Astrocyte of the spinal cord (primary cell): ENCODE measurements at places on chromosomes 7 and 10.
A peak's percentile ranks its signal among the peaks of the same experiment; 100 is the strongest.

- no peak for DNase-seq
These were observed 7.7 kb downstream of the INSIG1 start for GRCh38 chr7:155305231-155305904.

DNA sequence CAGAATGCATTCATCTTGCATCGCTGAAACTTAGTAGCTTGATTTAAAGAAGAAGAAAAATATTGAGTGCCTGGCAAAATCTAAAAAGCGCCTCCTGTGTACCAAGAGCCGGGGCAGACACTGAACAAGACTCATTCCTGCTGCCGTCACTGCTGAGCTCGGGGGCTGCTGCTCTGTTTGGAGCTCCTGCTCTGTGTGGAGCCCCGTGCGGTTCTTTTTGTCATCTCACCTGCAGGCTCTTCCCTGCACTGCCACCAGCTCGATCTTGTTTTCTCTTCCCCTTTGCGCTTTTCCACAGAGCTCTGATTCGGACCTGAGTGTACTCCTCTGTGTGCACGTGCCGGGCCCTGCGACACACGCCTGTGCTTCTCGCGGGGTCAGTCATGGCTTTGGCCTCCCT lies 462.1 kb upstream of the DPP6 start:
- no peak for DNase-seq

GRCh38 chr7:104553074-104553473 lies 224.7 kb downstream of the LHFPL3 start:
- DNase-seq = no peak

DNA sequence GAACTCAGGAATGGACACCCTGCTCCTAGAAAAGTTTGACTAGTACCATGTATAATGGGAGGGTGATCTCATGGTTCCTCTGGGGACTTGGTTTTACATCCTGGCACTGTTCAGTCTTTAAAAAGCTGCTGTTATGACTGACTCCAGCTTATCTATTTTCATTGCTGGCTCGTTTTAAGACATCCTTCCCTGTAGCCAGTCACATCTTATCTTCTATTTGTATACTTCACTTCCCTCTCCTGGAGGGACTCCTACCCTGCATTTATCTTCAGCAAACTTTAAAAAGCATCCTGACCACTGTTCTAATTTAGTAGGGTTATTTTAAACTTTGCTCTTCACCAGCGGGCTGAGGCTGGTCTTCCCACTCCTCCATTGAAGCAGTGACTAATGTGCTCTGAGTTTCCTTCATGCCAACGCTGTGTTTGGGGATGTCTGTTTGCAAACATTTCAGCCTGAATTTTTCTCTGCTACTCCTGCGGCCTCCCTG lies 72.9 kb upstream of the ARMC3 start:
- DNase-seq = no peak

DNA sequence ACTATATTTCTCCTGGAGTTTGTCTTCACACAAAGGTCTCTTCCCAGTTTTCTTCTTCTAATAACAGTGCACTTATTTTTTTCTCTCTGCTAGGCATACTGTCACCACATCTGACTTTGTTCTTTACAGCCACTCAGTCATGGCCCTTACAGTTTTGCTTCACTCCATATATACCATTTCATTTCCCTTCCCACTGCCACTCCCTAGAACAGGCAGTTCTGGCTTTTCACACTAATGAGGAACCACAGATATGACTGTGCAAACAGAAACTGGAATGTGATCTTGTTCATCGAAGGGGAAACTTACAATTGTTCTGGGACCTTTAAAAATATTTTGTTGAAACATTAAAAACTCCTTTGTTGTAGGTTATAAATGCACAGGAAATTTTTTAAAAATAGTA lies 67.3 kb downstream of the EPDR1 start:
- DNase-seq = peak; percentile 82

DNA sequence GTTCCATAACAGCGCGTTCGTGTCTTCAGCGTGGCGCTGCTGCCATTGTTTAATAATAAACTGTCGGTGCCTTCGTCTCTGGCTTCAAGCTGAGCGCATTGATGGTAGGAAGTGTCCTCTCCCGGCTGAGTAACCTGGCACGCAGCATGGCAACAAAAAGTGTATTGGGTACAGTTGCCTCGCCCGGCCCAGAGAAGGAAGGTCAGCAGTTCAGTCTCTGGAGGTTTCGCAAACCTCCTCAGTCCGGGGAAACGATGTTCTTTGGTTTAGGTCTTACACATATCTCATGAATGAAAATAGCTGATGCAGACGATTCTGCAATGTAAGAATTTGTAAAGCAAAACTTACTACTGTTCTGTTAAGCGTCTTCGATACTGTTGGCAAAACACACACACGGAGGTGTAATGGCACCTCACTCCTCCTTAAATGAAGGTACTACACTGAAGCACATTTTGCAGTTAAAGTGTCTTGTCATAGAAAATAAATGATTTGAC lies 739 bp upstream of the CCDC186 start:
- peak; percentile 26 for DNase-seq

- DNase-seq = peak; percentile 55
These were observed 28.0 kb upstream of the GSAP start for GRCh38 chr7:77444123-77444522.

DNA sequence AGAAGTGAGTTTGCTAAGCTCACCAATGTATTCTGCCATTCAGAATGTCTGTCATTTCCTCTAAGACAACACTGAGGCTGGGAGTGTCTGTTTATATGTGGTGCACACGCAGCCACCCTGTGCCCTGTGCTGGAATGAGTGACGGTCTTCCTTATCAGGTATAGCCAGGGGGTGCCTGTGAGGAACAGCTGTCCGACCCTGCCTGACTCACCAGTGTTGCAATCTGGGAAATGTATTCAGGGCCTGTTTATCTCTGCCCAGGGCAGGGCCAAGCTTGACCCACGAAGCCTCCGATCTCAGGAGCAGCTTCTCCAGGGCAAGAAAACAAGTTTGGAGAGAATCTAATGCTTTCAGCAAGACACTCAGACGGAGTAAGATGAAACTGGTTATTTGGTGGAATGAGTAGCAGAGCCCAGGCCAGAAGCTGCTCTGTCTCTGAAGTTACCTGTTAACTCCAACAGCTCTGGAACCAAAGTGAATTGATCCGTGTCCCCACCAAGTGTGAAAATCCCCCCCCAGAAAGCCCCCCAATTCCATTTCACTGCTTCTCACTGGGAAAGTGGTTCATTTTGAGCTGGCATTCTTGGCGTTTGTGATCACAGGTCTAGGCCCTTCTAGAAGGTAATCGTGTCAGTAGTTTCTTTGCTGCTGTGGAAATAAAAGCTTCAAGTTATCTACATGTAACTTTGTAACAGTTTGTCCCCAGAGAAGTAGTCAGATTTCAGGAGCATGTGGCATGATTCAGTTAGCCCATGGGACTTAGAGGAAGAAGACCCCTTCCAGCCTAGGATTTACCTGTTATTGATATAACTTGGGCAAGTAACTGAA lies 6.1 kb upstream of the UBE2H start:
- peak; percentile 58 for DNase-seq

GRCh38 chr7:156096771-156097538 lies 284.7 kb upstream of the SHH start:
- peak; percentile 6 for DNase-seq

DNA sequence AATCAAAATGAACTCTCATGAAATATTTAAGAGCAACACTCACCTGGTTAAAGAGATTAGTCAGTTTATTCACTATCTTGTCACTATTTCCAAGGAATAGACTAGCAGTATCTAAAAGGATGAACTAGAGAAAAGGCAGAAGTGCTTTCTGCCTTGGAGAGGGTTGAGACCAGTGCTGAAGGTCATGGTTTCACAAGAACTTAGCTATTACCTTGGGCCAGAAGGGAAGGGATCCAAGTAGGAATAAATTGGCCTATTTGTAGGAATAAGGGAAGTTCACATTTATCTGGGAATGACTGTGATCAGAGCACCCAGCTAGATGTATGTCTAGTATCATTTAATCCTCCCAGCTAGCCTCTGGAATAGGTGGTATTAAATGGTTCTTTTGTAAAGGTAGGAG lies 347.2 kb downstream of the LRMDA start:
- no peak for DNase-seq

DNA sequence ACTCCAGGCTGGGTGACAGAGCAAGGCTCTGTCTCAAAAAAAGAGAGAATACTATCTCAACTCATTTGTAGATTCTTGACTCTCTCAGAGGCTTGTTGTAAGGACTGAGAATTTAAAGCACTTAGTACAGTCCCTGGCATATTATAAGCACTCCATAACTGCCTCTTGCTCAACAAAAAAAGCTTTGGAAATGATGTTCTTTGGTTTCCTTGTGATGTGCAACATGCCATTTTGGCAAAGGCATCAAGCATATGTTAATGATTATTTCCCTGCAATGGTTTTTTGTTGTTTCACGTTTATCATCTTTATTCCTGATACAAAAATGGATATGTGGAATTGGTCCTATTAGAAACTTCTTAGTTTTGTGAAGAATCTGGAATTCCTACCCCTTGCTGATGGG lies 15.7 kb downstream of the NOLC1 start:
- no peak for DNase-seq

- no peak for DNase-seq
These were observed 78.5 kb downstream of the GRID1 start for GRCh38 chr10:86287966-86288579.

- no peak for DNase-seq
These were observed 31.4 kb upstream of the CREB3L2 start for GRCh38 chr7:138033241-138033640.

DNA sequence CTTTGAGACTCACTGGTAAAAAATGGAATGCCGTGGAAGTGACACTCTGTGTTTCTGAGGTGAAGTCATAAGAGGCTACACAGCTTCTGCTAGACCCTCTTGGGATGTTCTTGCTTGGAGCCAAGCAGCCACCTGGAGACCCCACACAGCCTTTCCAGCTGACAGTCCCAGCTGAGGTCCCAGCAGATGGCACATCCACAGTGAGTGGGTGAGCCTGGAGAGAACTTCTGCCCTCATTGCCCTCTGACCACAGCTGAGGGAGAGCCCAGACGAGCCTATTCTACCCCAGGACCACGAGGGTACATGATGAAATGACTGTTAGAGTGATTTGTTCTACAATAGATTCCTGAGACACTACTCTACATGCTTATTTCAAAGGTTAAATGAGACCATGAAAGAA lies 44.3 kb downstream of the CXCL12 start:
- no peak for DNase-seq

- DNase-seq = no peak
These were observed 97.9 kb upstream of the PALS2 start for GRCh38 chr7:24475166-24475961.

GRCh38 chr10:100655326-100655759 lies 90.0 kb upstream of the PAX2 start:
- no peak for DNase-seq

DNA sequence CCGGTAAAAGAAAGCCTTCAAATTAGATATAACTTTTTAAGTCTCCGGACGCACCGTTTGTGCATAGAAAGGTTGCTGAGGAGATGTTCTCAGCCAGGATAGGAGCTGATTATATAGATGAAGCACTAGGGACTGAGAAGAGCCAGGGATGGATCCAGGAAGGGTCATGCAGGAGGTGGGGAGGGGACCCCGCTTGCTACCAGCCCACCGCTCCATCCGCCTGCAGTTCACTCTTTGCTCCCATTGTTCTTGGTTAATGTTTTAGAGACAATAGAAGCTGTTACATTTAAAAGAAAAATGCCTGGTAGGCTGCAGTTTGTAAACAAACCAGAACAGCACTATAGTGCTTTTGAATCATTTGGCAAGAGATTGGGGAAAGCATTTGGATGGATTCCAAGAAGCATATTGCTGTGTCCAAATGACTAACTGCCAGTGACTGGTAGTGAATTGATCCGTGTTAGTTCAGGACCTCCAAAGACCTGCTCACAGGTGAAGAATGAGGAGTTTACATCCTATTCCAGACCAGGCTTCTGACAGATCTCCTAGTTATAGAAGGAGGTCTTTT lies 175.9 kb upstream of the TAC1 start:
- DNase-seq = no peak

DNA sequence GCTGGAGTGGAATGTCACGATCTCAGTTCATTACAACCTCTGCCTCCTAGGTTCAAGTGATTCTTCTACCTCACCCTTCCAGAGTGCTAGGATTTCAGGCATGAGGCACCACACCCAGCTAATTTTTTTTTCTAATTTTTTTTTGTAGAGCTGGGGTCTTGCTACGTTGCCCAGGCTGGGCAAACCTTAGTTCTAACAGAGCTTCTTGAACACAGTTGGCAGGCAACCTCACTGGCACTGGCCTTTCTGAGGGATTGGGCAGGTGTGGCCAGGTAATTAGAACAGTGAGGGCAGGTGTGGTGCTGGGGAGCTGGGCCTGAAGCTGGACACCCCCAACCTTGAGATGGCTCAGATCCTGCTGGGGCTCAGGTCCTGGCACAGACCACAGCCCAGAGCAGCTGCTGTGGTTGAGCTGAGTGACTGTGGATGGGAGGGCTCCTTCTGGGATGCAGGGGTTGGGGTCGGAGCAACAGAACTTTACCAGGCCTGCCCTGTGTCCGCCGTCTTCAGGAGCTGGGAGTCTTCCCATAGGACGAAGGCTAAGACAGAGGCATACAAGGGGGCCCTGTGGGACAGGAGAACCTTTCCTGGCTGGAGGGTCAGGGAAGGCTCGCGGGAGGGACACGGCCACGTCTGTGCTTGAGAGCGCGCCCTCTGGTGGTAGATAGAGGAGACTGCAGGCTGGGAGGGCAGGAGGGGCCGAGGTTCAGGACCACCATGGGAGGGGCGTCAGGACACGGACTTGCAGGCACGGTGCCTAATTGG lies 48.2 kb downstream of the COL26A1 start:
- DNase-seq = no peak

GRCh38 chr7:78039790-78040776 lies 241.5 kb downstream of the PHTF2 start:
- DNase-seq = no peak

DNA sequence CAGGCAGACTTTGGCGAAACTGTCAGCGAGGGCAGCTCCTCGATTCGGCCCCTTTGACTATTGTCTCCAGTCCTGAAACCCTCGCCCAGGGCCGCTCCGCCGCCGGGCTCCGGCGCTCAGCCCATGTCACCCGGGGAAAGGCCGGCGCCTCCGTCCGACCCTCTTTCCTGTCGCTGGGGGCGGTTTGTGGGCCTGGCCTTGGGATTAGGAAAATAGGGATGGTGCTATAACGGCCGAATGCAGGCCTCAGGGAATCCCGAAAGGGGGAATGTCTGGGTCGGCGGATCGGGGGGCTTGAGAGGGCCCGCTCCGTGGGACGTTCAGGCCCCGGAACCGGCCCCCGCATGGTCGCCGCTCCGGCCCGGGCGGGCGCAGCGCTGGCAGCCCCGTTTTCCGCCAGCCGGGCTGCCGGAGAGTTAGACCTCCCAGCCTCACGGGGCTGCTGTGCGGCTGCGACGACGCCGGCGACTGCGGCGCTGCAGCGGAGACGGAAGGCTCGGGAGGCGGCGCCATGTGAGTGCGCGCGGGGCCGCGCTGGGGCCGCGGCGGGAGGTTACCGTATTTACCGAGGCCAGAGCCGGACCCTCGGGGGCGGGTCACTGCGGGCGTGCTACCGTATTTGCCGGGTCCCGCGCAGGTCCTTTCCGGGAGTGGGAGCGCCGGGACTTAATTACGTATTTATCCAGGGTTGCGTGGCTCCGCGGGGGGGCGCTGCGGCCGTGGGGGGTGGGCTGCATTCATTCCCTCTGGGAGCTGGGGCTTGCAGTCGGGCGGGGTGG lies 25.9 kb downstream of the ZNF775 start:
- peak; percentile 91 for DNase-seq

- no peak for DNase-seq
These were observed 49.9 kb downstream of the ZRANB1 start for GRCh38 chr10:124991835-124992234.

GRCh38 chr10:80596391-80597257 lies 58.9 kb downstream of the SH2D4B start:
- DNase-seq = peak; percentile 35
